ENCODE measurements at places on chromosomes 3 and 15.
A peak's percentile ranks its signal among the peaks of the same experiment; 100 is the strongest.

- DNase-seq: no peak
Measured at GRCh38 chr3:23044463-23044862, 158.7 kb upstream of the UBE2E2 start.

DNA sequence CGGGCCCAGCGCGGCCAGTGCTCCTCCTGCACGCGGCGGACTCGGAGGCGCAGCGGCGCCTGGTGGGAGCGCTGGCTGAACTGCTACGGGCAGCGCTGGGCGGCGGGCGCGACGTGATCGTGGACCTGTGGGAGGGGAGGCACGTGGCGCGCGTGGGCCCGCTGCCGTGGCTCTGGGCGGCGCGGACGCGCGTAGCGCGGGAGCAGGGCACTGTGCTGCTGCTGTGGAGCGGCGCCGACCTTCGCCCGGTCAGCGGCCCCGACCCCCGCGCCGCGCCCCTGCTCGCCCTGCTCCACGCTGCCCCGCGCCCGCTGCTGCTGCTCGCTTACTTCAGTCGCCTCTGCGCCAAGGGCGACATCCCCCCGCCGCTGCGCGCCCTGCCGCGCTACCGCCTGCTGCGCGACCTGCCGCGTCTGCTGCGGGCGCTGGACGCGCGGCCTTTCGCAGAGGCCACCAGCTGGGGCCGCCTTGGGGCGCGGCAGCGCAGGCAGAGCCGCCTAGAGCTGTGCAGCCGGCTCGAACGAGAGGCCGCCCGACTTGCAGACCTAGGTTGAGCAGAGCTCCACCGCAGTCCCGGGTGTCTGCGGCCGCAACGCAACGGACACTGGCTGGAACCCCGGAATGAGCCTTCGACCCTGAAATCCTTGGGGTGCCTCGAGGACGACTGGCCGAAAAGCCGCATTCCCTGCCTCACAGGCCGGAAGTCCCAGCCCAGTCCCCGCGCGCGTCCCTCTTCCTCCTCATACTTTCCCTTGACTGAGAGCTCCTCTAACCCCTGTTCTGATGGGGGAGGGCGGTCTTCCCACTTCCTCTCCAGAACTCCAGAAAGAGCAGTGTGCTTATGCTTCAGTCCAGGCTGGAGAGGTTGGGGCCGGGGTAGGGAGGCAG lies 1.4 kb upstream of the IL17RC start:
- no peak for DNase-seq

DNA sequence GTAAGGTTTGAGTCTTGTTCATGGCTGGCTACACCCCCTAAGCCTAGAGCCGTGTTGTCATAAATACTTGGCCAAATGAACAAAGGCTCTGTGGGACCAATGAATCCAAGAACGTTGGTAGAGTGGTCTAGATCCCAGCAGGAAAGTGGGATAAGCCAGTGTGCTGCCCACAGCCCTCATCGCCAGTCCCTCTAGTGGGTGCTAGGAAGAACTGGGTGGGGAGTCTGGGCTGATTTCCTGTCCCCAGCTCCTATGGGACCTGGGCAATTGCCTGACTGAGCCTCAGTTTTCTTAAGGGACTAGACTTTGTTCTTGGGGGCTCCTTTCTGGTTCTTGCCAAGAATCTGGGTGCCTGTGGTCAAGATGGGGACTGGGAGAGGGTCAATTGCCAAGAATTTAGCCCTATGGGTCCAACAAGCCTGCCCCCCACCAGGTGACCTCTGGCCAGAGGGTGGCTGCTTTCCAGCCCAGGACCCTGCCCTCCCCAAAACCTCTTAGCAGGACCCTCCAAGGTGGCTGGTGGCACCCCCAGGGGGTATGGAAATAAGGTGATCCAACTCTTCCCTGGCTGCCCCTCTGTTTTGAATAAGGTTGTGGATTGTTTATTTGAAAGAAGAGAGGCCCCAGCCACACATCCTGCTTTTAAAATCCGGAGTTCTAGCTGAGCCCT lies 42.7 kb downstream of the SMAD6 start:
- DNase-seq: no peak

- DNase-seq: peak; percentile 24
Measured at GRCh38 chr15:40358471-40359353, 693 bp downstream of the DISP2 start.

GRCh38 chr3:178561239-178561638 lies 25.0 kb downstream of the KCNMB2 start:
- no peak for DNase-seq

DNA sequence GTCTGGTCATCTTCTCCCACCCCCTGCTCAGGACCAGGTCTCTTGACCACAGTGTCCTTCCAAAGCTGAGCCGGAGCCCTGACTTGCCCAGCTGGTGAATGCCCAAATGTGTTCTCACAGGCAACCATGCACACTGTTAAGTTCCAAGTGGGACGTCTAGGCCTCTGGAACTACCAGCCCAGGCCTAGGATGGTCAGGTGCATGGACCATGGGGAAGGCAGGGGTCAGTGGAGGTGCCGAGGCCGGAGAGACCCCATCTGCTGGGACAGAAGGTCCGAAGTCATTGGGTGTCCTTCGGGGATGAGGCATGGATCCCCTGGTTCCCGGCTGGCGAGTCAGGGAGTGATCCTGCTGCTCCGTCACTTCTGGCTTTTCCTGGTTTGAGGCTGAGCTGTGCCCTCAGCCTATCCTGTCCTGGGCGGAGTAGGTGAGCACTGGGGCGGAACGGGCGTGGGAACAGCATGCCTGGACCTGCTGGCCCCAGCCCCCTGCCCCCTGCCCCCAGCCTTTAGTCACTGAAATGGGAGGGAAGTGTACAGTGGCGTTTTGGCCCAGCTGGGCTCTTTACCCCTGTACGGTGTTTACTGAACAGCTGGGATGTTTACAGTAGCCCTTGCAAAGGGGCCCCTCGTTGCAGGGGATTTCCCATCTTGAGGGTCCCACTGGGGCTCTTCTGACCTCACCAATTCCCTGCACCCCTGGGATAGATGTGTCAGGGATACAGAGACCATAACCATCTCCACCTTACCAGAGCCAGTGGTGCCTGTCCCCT lies 12.1 kb downstream of the SEMA3F start:
- no peak for DNase-seq

DNA sequence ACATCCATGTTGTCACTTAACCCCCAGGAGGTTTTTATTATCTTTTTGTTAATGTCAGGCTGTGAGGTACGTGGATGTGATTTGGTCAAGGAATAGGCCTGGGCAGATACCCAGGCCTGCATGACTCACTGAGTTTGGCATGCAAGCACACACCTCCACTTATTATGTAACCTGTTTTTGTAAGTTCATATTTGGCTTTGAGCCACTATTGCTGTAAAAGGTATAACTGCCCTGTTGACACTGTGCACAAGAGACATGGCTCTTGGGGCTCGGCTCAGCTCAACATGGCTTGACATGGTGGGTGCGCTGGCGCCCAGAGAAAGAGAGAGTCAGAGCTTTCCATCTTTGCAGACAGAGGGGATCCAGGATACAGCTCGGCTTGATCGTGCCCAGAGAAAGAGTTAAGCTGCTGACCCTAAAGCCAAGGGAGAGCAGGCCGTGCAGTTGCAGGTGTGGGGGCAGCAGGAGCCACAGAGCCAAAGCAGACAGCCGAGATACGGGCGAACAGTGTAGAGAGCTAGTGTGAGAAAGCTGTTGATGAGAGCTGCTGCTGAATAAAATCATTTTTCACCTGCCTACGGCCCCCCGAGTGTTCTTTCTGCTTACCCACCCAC lies 67.9 kb upstream of the UNC13C start:
- DNase-seq: no peak

GRCh38 chr3:104044002-104044401 lies 1322.7 kb upstream of the ALCAM start:
- no peak for DNase-seq

DNA sequence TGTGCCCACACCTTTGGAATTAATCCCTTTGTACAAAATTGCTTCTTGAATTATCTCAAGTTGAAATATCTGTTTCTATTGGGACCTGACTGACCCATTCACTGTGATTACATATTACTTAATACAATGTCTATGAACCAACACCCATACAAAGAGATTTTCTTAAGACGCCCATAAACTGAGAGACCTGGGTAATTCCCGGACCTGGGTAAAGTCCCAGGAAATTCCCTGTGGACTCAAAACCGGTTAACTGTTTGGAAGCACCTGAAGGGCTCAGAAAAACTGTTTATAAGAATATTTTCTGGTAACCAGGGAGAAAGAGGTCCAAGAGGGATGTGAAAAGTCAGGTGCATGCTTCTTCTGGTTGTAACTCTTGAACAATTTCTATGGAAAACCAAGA lies 314.0 kb upstream of the WNT5A start:
- no peak for DNase-seq

DNA sequence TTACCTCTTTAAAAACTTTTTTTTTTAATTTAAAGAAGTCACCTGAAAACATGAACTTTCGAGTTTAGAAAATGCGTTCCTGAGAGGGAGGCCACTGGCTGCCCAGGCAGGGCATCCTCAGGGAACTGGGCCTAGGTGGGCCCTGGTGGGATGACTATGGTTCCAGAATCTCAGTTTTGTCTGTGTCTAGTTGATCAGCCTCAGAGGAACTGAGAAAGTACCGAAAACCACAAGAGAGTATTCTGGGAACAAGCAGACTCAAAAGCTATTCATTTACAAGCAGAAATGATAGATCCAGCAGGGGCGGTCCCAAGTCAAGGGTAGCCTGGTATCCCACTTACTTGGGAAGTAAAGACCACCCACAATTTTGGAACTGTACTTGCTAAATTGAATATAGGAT lies 10.5 kb downstream of the WWTR1 start:
- DNase-seq: no peak

GRCh38 chr3:37862219-37862902 lies 681 bp downstream of the CTDSPL start:
- peak; percentile 48 for DNase-seq

- no peak for DNase-seq
Measured at GRCh38 chr15:88735212-88735611, 68.0 kb upstream of the ACAN start.

- no peak for DNase-seq
Measured at GRCh38 chr3:14480207-14481017, 59.7 kb downstream of the GRIP2 start.

- DNase-seq: no peak
Measured at GRCh38 chr3:126479642-126480041, 4.0 kb upstream of the ZXDC start.

DNA sequence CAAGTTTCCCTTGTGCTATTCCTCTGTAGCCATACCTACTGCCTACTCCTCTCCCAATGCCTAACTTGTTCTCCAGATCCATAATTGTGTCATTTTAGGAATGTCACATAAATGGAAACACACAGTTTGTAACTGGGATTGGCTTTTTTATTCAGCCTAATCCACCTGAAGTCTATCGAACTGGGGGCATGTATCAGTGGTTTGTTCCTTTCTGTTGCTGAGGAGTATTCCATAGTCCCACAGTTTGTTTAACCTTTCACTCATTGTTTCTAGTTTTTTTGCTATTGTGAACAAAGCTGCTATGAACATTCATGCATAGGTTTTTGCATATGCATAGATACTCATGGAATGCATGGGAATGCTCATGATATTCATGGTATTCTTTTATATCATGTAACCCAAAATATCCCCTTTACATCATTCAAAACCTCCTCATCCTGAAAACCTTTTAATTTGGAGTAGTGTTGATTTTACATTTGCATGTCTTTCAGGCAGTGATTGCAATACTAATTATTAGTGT lies 25.9 kb upstream of the LRRC34 start:
- DNase-seq: no peak

DNA sequence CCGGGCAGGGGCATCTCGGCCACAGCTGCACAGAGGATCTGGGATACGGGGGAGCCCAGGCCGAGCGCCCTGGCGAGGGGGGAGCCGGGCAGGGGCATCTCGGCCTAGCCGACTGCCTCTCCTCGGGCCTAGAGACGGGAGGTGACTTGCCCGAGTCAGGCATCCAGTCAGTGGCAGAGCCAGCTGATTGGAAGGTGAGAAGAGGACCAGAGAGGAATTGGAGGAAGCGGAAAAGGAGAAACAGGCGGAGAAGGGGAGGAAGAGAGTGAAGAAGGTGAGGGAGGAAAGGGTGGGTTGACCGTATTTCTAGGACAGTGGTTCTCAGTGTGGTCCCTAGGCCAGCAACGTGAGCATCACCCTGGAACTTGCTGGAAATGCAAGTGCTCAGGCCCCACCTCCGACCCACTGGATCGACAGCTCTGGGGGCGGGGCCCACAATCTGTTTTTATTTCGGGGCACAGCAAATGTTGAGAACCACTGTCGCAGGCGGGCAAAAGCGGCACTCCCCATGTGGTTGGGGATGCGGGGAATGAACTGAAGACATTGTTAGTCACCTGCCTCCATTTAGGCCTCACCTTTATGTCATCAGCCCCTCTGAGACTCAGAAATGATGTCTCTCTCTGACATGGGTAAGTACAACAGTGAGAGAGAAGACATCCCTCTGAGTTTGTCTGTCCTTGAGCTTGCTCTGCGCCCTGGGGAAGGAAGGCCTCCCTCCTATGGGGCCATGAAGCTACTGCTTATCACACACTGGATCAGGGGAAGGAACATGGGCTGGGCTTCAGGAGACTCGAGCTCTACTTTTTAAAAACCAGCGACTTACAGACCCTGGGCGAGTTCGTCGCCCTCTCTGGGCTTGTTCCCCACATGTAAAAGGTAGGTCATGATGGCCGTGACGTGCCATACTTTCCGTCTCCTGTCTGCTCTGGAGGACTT lies 1.0 kb upstream of the MELTF start:
- DNase-seq: no peak

DNA sequence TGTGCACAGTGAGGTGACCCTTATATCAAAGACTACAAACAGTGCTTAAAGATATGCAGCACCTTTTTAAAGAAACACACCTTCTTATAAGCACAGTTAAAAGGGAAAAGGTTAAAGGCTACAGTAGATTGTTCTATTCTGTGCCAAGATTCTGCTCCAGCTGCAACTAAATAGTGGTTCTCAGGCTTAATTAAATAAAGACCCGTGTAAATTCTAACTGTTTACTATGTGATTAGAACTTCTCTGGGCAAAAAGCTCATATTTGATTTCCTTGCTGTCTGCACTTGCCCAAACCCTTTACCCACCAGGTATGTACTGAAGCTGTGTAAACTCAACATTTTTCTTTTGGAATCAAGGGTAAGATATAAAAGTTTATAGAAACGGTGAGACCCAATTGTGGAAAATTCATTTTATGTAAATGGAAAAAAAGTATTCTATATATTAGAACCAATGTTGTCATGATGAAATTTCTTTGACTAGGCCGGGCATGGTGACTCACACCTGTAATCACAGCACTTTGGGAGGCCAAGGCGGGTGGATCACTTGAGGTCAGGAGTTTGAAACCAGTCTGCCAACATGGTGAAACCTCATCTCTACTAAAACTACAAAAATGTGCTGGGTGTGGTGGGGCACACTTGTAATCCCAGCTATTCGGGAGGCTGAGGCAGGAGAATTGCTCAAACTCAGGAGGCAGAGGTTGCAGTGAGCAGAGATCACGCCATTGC lies 230.6 kb downstream of the MECOM start:
- no peak for DNase-seq

DNA sequence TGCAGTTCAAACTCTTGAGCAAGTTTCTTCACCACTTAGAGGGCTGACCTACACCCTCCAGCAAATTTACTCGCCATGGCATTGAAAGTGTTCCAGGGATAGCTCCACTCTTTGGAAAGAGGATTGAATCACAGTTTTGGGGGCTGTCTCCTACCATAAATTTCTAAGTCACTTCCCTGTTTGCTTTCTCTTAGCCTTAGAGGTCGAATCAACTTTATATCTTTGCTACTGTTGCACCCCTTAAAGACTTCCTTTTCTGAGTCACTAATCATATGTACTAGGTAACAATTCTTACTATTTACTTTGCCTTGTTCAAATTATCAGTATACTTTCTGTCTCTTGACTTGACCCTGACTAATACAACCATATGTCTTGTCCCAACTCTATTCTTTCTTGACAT lies 1151.8 kb upstream of the ALCAM start:
- no peak for DNase-seq

GRCh38 chr3:38658841-38659240 lies 9.4 kb upstream of the SCN5A start:
- DNase-seq: no peak

- no peak for DNase-seq
Measured at GRCh38 chr3:185988080-185988815, 50.4 kb upstream of the TRA2B start.

Data from activated T-cell treated with anti-CD3 and anti-CD28 coated beads for 4 hours (primary cell).